ENCODE measurements at places on chromosomes 11 and 22.
A peak's percentile ranks its signal among the peaks of the same experiment; 100 is the strongest.

DNA sequence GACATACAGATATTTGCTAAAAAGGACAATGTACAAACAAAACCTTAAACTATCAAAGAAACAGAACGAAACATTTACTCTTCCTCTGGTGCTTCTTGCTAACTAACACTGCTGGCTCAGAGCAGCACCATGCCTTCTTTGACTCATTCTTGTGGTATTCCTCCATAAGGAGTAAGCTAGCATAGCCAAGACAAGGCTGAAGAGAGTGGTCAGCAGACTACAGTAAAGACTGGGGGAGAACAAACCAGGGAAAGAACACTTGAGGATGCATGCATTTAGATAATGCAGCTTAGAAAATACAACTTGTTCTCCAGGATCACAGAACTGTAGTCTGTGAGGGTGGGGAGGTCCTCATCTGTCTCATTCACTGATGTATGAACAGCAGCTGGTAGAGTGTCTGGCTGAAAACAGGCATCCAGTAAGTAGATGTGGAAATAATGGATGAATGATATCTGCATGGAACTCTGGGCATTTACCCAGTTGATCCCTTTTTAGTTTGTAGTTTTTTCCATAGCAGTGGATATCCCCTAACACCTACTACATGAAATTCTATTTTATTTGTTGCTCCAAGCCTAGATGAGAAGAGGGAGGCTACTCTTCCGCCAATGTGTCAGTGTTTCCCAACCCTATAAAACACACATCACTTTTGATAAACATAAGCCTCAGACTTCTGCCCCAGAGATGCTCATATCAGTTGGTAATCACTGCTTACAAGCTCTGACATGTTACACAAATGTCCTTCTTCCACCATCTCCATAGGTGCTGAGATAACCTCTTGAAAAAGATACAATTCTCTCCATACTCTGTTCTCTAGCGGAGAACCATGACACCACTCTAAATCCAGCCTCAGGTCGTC, 7.3 kb downstream of the SNX19 start:
- no peak for DNase-seq

- peak; percentile 39 for DNase-seq
These were observed 335.3 kb downstream of the FAM181B start for GRCh38 chr11:82398300-82398815.

DNA sequence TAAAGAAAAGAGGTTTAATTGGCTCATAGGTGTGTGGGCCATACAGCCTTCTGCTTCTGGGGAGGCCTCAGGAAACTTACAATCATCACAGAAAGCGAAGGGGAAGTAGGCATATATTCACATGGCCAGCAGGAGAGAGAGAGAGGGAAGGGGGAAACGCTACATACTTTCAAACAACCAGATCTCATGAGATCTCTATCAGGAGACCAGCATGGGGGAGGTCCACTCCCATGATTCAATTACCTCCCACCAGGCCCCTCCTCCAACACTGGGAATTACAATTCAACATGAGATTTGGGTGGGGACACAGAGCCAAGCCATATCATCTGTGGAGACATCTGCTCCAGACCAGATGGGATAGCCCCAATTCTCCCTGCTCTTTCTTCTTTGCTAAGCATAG, 866.0 kb downstream of the BRD1 start:
- no peak for DNase-seq

- DNase-seq, result no peak
These were observed 133.8 kb upstream of the TRPC6 start for GRCh38 chr11:101717619-101718018.

DNA sequence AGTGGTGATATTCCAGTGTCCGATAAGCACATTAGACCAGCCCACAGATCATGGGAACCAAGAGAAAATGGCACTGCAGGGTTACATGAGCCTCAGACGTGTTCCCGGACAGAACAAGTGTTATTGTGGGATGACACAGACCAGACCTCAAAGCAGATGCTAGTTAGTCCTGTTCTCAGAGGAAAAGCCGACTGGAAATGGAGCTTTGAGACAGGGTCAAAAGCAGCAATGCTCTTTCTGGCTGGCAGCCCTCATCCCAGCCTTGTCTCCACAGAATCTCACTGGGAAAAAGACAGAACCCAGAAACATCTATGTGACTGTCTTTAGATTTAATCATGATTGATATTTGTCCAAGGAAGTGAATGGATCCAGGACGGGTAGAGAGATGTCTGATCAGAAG, 506.8 kb downstream of the INSC start:
- no peak for DNase-seq

DNA sequence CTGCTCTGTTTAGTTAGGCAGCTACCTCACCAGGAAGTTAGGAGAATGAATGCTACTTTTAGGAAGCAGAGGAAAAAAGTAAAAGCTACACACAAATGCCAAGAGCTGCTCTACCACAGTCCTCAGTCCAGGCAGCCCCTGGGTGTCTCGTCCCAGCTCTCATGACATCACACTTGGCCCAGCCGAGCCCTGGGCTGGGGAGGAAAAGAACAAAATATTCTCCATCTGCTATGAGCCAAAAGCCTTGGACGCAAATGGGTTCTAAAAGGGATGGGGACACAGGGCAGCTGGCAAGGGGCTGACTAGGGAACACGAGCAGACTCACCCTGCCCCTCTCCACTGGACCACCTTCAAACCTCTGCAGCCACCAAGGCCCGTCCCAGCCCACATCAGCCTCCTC, 26.1 kb downstream of the TMEM184B start:
- no peak for DNase-seq

GRCh38 chr11:35141571-35141971, 2.6 kb downstream of the CD44 start:
- no peak for DNase-seq

DNA sequence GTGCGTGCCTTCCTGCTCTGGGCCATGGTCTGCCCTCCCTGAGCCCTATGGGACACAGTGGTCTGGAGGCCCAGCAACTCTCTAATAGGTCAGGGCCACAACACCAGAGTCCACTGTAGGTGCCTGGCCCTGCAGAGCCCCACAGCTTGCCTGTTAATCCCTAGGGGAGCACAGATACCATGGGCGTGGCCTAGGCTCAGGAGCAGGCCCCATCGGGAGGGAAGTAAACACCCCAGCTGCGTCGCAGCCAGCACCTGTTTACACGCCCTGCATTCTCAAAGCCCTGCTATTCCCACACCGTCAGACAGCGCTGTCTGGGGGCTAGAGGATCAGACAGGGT, 2.5 kb downstream of the KCTD17 start:
- DNase-seq, result no peak

DNA sequence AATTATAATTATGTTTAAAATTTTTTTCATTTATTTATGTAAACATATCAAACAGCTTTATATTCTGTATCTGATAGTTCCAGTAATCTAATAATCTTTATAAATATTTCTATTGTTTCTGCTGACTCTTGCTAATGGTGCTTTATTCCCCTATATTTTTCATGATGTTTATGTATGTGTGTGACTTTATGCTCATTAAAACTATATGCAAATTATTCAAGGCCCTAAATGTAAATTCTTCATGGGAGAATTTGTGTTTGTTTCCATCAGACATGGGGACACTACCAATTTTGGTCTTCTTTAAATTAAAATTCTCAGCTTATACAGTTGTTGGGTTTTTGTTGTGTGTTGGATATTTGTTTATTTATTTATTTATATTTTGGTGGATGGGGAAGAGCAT, 13.7 kb upstream of the ALKBH3 start:
- DNase-seq, result no peak

DNA sequence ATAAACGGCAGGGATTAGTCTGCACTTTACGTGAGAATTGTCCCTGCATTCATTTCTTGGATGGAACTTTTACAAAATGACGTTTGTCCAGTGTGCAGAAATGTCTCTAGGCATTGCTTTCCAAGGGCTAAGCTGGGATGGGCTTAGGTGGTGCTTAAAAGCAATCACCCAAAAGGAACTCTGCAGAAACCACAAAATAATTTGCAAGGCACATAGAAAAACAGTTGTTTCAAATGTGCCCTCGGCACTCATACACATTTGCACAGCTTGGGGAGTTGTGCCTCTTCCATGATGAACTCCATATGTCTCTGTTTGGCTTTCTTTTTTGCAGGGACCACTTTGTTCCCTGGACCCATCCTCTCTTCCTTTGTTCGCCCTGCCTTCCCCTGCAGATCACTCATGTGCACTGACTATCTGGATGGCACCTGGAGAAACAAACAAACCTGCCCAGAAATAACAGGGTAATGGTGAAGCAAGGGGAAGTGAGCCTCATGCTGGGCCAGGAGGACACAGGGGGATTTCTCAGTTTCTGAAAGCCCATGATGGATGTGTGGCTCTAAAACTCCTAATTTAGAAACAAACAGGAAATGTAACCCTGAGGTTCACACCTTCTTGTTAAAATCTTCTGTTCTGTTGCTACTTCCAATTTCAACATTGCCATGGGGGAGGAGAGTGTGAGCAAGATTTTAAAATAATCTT, 150.2 kb downstream of the SNX19 start:
- no peak for DNase-seq

- DNase-seq, result no peak
These were observed 23.1 kb downstream of the CBL start for GRCh38 chr11:119229288-119229672.

- no peak for DNase-seq
These were observed 144.0 kb downstream of the GRIK4 start for GRCh38 chr11:120655589-120655988.

All from ovary (tissue), 10 donors.